ENCODE measurements at places on chromosomes 4 and X.
A peak's percentile ranks its signal among the peaks of the same experiment; 100 is the strongest.

GRCh38 chrX:143634663-143635455 is 1.0 kb downstream of the SLITRK4 start:
- no peak for DNase-seq

DNA sequence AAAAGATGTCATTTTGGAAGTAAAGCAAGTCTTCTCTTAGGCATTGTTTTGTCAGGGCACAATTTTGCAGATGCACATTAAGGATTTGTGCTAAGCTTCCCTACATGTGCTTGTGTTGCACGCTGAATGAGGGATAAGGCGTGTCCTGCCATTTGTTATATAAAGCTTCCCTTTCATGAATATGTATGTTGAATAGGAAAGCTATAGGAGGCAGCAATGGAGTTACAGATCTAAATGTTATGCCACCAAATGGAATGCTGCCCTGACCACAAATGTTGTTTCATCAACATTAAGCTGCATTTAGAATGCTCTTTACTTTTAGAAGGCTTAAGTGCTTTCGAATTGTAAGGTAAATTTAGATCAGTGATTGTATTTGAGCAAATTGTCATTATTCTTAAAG is 20.9 kb downstream of the SGMS2 start:
- DNase-seq = no peak

DNA sequence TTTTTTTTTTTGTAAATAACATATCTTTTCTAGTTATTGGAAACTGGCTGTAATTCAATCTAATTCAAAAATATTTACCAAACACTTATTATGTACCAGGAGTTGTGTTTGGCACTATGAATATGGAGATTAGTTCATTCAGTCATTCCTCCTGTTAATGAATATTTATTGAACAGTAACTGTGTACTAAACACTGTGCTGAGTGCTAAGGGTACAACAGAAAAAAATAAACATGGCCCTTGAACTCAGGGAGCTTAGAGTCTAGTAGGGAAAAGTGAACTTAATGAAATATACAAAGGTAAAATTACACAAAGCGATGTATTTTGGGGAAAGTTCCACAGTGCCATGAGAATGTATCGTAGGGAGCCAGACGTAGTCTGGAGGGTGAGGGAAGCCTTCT is 87.1 kb downstream of the STK32B start:
- DNase-seq = no peak

DNA sequence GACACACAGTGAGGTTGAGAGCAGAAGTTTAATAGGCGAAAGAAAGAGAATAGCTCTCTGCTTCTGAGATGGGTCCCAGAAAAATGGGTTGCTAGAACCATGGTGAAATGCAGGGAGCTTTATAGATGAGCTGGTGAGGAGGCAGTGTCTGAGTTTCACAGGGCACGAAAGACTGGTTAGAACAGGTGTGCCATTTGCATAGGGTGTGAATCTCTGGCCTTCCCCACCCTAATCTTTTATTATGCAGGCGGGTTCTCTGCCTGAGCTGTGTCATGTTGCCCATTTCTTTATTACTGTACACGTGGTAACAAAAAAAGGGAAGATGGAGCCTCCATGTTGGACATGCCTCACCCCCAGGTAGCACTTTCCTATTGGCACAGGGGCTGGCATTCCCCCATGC is 39.1 kb downstream of the FUNDC1 start:
- no peak for DNase-seq

- no peak for DNase-seq
Observed at GRCh38 chr4:178296669-178297068, 854.4 kb upstream of the AGA start.

DNA sequence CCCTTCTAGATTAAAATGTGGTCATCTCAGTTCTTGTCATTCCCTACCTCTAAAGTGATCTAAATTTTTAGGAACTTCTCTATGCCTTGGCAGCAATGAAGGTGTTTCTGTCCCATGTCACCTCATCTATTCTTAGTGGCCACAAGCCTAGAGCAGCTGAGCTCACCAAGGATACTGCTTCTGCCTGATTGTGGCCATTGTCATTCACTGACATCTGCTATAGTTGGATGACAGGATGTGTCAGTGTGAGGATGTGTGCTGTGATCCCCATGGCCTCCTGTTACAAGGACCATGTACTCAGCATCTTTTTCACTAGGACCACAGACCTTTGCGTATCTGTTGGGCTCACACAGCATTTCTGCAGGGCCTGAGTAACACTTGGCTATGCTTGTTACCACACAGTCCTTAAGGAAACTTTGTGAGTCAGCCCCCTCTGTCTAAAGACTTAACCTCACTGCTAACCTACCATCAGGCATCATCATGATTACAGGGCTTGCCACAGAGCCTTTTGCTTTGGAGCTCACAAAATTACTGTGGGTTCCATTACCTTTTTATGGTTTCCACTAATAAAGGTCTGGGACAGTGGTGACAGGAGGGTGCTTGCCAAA is 421.0 kb downstream of the ADAM29 start:
- DNase-seq = no peak

- DNase-seq = no peak
Observed at GRCh38 chr4:73341454-73341853, 62.6 kb upstream of the ALB start.

GRCh38 chrX:148647651-148648050 is 147.2 kb downstream of the AFF2 start:
- DNase-seq = no peak

- no peak for DNase-seq
Observed at GRCh38 chr4:118826723-118827444, 9.0 kb downstream of the SEC24D start.

- no peak for DNase-seq
Observed at GRCh38 chrX:123736333-123736921, 3.6 kb upstream of the THOC2 start.

DNA sequence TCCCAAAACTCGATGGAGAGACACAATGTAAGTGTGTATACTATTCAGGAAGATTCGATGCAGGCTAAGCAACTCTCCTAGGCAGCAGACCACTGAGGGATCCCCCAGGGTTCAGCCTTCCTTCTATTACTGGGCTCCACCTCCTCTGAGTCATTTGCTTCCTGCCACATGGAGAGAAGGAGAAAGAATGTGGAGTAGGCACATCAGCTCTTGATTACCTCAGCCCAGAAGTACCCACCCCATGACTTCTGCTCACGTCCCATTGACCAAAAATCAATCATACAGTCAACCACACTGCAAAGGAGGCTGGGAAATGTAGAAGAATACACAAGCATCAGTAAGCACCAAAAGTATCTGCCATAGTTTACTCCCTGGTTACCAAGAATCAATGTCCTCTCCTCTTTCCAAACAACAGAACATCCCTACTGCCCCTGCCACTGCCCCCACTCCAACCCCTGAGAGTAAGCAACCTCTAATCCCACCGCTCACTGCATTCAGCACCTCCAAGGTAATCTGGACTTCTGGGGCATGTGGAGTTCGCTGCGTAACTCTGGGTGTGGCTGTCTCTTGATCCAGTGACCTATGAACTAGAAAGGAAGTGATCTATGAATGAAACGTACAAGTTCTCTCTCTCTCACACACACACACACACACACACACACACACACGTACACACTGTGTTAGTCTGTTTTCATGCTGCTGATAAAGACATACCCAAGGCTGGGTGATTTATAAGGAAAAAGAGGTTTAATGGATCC is 91.2 kb upstream of the C1QTNF7 start:
- DNase-seq = no peak

GRCh38 chr4:18846313-18846712 is 824.8 kb upstream of the LCORL start:
- DNase-seq = no peak

DNA sequence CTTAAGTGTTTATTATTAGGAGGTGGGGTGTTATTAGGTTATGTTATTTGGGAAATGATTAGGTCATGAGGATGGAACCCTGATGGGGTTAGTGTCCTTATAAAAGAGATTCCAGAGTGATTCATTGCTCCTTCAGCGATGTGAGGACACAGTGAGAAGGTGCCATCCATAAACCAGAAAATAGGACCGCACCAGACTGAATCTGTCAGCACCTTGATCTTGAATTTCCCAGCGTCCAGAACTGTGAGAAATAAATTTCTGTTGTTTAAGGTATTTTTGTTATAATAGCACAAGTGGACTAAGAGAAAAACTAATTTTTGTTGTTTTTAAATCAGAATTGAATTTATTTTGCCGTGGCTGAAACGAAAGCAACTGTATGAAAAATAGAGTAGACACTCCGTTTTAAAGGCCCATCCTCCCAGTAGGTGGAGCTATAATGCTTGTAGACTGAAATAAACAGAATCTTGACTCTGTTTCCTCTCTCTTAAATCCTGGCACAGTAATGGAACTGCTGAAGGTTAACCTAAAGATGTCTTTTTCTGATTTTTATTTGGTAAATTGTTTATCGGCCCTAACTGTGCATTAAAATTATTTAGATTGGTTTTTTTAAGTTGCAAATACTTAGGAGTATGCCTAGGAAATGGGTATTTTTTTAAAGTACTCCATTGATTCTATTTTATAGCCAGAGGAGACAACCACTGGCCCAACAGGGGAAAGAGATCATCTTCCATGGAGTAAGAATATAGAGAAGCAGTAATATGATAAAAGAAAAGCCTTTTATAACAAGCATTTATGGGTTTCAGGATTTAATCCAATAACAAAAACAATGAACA is 133.2 kb upstream of the ADAMTS3 start:
- DNase-seq = no peak

DNA sequence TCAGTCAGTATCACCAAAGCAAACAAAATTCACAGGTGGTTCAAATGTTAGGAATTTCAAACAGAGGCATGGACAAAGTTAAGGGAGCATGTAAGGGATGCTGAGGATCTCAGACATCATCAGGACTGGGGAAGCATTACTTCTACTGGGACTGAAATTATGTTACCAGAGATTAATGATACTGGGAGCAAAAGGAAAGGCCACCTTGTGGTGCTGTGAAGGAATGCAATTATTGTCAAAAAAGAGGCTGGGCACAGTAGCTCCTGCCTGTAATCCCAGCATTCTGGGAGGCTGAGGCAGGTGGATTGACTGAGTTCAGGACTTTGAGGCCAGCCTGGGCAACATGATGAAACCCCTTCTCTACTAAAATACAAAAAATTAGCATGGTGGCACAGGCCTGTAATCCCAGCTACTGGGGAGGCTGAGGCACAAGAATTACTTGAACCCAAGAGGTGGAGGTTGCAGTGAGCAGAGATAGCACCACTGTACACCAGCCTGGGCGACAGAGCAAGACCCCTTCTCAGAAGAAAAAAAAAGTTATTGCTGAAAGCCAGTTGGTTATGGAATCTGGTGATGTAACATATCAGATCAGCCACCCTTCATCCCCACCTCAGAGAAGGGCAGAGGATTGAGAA is 954.3 kb downstream of the PCDH7 start:
- no peak for DNase-seq

DNA sequence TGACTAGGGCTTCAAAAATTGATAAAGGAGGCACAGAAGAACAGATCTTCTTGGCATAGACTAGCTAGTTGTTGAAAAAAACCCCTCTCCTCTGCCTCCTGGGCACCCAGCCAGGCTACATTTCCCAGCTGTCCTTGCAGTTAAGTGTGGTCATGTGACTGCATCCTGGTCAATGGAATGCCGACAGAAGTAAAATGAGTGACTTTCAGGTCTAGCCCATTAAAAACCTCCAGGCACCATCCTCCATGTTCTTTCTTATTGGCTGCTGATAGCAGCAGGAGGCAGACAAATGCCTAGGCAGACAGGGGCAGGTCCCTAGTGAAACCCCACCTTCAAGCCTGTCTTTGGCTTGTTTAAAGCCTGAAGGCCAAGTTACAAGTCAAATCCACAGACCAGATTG is 35.3 kb downstream of the ATXN3L start:
- DNase-seq = no peak

GRCh38 chr4:5462896-5463295 is 245.5 kb downstream of the EVC2 start:
- no peak for DNase-seq

GRCh38 chr4:74157154-74157553 is 764 bp upstream of the MTHFD2L start:
- no peak for DNase-seq

DNA sequence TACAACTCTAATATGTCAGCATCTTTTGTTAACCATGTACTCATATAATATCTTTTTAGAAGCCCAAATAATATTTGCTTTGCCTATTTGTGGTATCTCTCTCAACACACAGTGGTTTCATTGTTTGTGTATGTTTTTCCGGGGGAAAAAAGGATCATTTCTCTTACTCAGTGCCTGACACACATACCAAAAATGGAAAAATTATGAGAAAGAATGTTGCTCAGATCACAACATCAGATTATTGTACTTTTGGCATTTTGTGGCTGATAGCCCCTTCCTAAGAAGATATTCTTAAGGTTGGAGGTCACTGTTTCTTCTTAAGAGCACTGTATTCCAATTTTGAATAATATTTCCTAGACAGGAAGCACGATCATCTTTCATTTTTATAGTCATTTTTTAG is 93.6 kb downstream of the PDLIM5 start:
- DNase-seq = no peak

DNA sequence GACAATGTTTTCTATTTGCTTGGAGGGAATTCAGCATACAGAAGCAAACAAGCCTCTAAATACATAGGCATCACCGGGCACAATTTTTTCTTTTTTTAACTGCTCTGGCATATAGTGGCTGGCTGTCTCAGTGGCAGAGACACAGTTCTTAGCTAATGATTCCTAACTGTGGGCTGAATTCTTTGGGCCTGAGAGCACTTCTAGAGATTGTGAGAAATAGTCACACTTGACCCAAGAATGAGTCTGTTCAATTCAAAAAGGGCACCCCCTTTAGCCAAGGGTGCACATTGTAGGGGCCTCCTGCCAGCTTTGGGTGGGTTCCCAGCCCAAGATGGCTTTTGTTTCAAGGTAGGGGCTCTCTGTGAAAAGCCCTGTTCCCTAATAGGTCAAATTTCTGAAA is 345.7 kb downstream of the ARHGAP10 start:
- DNase-seq = no peak

GRCh38 chr4:147355032-147355656 is 125.8 kb upstream of the EDNRA start:
- no peak for DNase-seq

- DNase-seq = peak; percentile 86
Observed at GRCh38 chr4:37976991-37977470, 16.8 kb downstream of the PTTG2 start.

GRCh38 chrX:72038016-72038415 is 93.7 kb downstream of the RTL5 start:
- no peak for DNase-seq

DNA sequence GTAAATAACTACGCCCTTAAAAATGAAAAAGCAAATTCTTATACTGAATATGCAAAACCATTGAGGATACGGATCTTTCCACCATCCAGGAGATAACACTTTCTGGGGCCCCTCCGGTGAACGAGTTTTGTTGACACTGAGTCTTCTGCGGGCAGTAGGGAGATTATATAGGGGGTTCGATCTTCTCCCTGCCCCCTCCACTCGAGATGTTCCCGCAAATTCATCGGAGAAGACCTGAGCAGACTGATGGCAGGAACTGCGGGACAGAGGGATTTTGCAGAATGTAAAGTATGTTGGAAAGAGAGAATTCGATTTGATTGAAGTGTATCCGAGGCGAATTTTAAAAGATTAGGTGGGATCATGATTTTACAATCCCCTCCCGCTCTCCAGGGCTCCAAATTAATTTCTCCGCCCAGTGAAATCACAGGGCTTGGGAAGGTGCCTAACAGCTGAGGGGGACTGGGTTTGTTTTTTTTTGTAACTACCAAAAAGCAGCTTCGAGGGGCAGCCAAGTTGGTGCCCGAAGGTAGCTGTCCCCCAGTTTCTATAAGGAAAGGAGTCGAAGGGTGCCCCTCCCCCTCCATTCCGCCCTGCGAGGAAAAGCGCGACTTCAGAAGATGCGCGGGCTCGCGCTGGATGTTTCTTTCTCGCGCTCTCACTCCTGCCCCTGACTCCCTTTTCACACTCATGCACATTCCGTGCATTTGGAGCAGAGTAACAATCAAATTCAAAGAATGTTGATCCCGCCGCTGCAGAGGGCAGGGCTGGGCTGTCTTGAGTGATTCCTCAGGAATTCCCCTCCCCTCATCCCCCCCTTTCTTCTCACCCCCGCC is 1.2 kb downstream of the TMEM255A start:
- peak; percentile 29 for DNase-seq
